A549 treated with Hydrocortisone at 1 μM for 4 hours (cell line): ENCODE measurements at places on chromosomes 4 and X. TPM values are rescaled to one million over a fixed set of nuclear protein-coding genes. Genes with fewer than 3 reads are reported as not detected.

KLF8 gene
- 0.02 to 0.06 TPM (median 0.03 TPM) in 4 of 5 replicates, not detected in the other for total RNA-seq

CSAG3 gene
- total RNA-seq = not detected in 5 replicates

TLR3 gene
- total RNA-seq = 0.25 to 0.40 TPM (median 0.33 TPM) in 5 replicates

CCDC110 gene
- not detected in 5 replicates for total RNA-seq

PGRMC1 gene
- 133 to 157 TPM (median 148 TPM) in 5 replicates for total RNA-seq

CISD2 gene
- 35.5 to 39.3 TPM (median 37.7 TPM) in 5 replicates for total RNA-seq

UGT2B15 gene
- 0.05 to 0.13 TPM (median 0.07 TPM) in 4 of 5 replicates, not detected in the other for total RNA-seq

SLC9A7 gene
- total RNA-seq = 8.8 to 13.3 TPM (median 9.8 TPM) in 5 replicates

PAGE2 gene
- not detected in 5 replicates for total RNA-seq

INTU gene
- 1.1 to 1.4 TPM (median 1.3 TPM) in 5 replicates for total RNA-seq

NDNF gene
- not detected in 5 replicates for total RNA-seq
